ENCODE measurements at places on chromosomes 4 and X.

DNA sequence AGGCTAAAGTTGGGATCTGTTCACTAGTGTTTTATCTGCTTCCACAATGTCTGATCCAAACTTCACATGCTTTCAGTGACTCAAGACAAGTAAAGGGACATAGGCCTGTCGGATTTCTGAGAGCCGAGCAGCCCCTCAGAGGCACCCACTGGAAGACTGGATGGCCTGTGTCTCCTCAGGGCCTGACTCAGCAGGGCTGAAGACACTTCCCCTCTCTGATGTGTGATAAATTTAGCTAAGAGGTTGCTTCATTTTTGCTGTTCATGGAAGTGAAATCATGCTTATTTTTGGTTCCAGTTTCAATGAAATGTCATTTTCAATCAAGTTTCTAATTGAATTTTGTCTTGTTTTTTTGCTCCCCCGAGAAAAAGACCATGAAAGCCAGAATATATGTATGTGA, 93.7 kb downstream of the MXRA5 start:
- DNase-seq: no peak

DNA sequence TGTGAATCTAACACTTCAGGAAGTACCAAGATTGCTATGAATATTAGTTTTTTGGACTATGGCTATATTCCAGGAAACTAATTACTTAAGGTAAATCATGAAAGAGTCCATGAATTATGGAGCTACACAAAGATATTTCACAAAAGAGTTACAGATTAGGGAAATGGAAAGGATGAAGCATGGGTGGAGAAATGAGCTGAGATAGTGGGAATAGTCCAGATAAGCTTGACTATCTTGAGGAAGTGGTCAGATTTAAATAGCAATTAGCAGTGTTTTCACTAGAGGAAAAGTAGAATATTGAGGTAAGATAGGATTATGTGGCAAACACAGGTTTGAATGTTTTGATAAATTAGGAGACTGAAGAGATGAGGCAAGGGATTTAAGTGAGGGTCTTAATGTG, 42.1 kb upstream of the C1GALT1C1 start:
- DNase-seq: no peak

GRCh38 chrX:149398027-149398426, 107.1 kb downstream of the IDS start:
- DNase-seq: peak; percentile 17

- DNase-seq: no peak
Observed at GRCh38 chr4:78437608-78438088, 113.9 kb upstream of the ANXA3 start.

GRCh38 chrX:67207912-67208311, 335.9 kb upstream of the AR start:
- DNase-seq: no peak
